ENCODE measurements at places on chromosomes 2 and 18. TPM values are rescaled to one million over a fixed set of nuclear protein-coding genes. Genes with fewer than 3 reads are reported as not detected.

HOXD12 gene
- total RNA-seq: not detected

MEP1B gene
- total RNA-seq: not detected

L3MBTL4 gene
- 0.33 TPM for total RNA-seq

REG1B gene
- total RNA-seq: not detected

GALNT14 gene
- total RNA-seq: not detected
